Testis (tissue), 5 donors: ENCODE measurements at places on chromosomes 2 and 18. TPM values are rescaled to one million over a fixed set of nuclear protein-coding genes. Genes with fewer than 3 reads are reported as not detected.

MEIS1 gene
- 10.8 TPM for total RNA-seq

SPR gene
- 21.7 TPM for total RNA-seq

DOK1 gene
- total RNA-seq, result 11.2 TPM

CYRIA gene
- total RNA-seq, result 2.6 TPM

RNF144A gene
- 12.9 TPM for total RNA-seq

TRPM8 gene
- total RNA-seq, result 0.79 TPM

C2orf78 gene
- total RNA-seq, result 3.5 TPM

RPE gene
- total RNA-seq, result 58.7 TPM

DNA sequence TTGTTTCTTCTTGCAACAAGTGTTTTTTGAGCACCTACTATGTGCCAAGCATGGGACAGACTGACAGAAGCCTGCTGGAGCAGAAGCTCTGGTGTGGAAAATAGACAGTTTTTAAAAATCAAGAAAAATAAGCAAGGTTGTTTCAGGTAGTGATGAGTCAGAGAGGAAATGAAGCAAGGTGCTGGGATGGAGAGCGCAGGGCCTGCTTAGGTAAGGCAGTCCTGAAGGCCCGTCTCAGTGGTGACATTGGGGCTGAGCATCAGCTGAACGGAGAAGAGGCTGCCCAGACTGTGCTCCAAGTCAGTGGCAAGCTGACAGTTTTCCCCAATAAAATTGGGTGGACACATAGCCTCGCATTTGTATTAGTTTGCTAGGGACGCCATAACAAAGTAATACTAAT, 263.6 kb downstream of the SS18 start:
- no peak for DNase-seq

DNA sequence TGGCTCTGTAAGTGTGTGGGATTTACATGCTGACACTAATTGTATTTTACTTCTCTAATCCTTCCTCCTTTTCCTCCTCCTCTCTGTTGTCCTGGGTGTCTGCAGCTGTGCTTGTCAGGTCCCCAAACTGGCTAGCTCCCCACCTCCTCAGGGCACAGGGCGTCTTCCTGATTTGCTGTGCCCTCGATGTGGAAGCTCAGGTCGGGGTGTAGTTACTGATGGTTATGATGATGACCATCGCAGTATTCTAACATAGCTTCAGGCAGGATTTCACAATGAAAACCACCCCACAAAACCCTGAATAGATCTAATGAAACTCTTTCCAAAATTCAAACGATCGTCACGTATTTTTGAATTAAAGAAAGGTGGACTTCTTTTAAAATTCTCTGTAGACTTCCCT, 428.4 kb downstream of the TGIF1 start:
- no peak for DNase-seq

DNA sequence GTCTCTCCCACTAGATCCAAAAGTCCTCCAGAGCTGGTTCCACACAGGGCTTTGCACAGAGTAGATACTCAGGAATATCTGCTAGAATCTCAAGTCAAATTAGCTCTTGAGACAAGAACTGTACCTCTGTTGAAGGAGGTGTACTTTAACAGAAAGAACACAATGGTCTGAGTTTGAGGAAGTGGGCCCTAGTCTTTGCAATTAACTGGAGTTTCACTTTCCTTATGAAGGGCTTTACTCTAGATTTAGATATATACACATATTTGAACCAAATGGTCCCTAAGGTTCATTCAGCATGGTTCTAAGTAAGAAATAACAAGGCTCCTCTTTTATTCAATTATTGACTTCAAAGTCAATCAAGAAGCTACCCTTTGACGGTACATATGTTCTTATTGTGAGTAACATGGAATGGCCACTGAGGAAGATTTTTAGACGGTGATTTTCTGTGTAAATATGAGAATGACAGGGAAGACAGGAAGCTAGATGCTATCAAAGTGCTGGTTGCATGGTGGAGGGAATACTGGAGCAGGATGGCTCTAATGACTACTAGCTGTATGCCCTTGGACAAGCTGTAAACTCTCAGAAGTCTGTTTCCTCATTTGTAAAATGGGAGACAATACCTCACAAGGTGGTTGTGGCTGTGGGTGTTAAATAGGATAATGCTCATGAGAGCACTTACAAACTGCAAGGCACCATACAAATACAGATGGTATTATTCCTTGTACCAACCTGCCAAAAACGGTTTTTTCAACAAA, 73.5 kb upstream of the SERTAD2 start:
- DNase-seq, result no peak

DNA sequence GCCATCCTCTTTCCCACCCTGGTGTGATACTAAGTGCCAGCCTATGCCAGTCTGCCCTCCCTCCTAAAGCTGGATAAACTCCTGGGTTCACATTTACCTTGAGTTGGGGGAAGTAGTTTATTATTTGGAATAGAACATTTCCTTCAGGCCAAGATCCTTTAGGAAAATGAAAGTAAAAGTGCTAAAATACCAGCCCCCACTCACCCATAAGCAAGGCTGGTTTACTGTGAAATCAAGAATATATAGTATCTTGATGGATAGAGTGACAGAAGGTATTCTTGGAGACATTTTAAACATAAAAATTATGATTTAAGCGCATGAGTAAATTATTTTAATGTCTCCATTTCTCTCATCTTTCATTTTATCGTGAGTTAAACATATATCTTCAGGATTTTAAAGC, 27.1 kb downstream of the ZNF532 start:
- DNase-seq, result no peak

DNA sequence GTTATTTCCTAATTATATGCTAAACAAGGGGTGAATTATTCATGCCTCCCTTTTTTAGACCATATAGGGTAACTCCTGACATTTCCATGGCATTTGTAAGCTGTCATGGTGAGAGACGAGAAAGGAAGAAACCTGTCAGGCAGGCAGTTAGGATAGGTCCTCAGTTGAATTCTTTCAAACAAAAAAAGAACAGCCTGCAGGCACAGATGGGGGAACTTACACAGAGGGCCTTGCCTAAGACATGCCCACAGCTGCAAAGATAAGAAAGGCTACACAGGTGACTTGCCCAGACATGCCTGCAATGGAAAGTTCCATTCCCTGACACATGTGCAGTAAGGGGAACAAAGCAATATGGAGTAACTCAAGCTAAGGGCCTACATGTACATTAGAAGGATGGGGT, 128.1 kb downstream of the TMEM163 start:
- no peak for DNase-seq

DNA sequence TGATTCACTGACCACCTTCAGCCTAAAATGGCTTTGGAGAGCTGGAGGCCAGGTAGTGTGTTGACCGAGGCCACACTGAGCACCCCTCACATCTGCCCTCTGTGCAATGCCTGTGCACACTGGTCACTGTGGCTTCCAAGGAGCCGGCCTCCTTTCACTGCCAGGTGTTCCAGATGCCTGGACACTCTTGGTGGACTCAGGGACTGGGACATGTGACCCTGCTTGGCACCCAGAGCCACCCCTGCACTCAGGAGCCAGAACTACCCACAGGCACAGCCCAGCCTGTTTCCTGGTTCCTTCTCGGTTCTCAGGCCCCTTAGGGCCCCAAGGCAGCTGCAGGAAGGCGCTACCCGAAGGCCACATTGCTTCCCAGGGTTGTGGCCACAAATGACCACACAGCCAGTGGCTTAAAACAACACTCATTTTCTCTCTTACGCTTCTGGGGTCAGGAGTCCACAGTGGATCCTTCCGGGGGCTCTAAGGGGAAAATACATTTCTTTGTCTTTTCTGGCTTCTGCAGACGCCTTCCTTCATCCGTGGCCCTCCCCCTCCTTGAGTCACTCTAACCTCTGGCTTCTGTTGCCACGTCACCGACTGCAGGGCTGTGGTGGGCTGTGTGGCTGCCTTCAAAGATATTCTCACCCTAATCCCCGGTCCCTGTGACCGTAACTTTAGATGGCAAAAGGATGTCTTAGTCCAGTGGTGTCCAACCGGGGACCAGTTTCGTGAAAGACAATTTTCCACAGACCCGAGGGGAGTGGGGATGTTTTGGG, 78.6 kb downstream of the ASB1 start:
- DNase-seq, result no peak

DNA sequence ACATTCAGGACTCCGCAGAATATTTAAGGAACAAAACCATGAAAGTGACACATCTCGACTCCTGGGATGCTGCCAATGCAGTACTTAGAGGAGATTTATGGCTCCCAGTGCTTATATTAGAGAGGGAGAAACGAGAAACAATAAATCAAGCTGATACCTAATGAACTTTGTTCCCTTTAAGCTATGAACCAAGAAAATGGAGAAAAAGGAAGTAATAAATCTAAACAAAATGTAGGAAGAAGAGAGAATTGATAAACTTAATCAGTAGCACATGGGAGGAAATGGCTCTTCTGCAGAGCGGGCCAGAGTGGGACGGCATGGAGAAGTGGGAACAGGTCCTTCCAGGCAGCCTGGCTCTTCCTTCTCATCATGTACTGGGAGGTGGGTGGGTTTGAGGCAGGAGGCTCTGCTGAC, 42.7 kb downstream of the NPPC start:
- DNase-seq, result no peak

- peak; percentile 55 for DNase-seq
Measured at GRCh38 chr2:58427572-58428095, 186.5 kb upstream of the FANCL start.
